Psoas muscle (tissue), 8 donors: ENCODE measurements at places on chromosomes 16 and 17. TPM values are rescaled to one million over a fixed set of nuclear protein-coding genes. Genes with fewer than 3 reads are reported as not detected.

- no peaks in the 10 kb centered on the region for H3K36me3 ChIP-seq
- H3K4me1 ChIP-seq = peaks cover 4% of the 10 kb centered on the region
- no peak overlapping the region for H3K27ac ChIP-seq
- no peaks in the 10 kb centered on the region for H3K27me3 ChIP-seq
Measured at GRCh38 chr17:27545562-27546229, 85.3 kb upstream of the LGALS9 start.

- H3K27me3 ChIP-seq = no peaks in the 10 kb centered on the region
- peaks cover 16% of the 10 kb centered on the region for H3K4me1 ChIP-seq
- H3K36me3 ChIP-seq = peaks cover 4% of the 10 kb centered on the region
- H3K27ac ChIP-seq = peak overlapping the region; percentile 80
- no peak for DNase-seq
Measured at GRCh38 chr17:35568561-35568960, 7.9 kb upstream of the SLFN14 start.

- no peak overlapping the region for H3K27ac ChIP-seq
- no peaks in the 10 kb centered on the region for H3K27me3 ChIP-seq
- no peaks in the 10 kb centered on the region for H3K36me3 ChIP-seq
Measured at GRCh38 chr16:50712560-50712898, 19.1 kb downstream of the NOD2 start.

Gene KRT9
- polyA plus RNA-seq = 0.01 TPM

DNA sequence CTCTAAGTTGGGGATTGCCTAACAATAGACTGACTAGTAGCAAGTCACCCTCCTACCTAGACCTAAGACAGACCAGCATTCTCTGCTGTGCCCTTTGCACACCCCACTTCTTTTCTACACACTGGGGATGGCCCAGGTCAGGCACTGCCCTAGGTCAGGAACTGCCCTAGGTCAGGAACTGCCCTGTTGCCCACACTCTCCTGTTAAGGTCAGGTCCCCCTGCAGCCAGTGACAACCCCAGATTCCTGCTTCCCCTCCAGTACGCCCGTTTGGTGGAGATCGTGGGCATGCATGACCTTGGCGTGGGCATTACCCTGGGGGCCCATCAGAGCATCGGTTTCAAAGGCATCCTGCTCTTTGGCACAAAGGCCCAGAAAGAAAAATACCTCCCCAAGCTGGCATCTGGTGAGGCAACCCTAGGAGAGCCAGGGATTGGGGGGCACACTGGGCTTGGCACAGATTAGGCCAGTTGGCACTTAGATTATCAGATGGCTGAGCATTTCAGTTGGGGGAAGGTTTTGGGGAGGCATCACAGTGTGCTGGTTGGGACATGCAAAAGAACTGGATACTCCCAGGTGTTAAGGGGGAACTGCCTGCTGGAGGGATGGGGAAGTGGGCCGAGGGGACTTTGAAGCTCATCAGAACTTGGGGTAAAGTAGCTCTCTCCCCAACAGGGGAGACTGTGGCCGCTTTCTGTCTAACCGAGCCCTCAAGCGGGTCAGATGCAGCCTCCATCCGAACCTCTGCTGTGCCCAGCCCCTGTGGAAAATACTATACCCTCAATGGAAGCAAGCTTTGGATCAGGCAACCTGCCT, 1.7 kb downstream of the ACADVL start:
- peak overlapping the region; percentile 98 for H3K4me3 ChIP-seq
- peak overlapping the region; percentile 99 for H3K27ac ChIP-seq
- H3K4me1 ChIP-seq = peaks cover 34% of the 10 kb centered on the region

Gene C16orf46
- polyA plus RNA-seq = 0.85 TPM

Gene ABI3
- 2.1 TPM for polyA plus RNA-seq

Gene ASIC2
- polyA plus RNA-seq = not detected

GRCh38 chr17:65455972-65456343, 105.5 kb downstream of the AXIN2 start:
- peak; percentile 64 for DNase-seq
- H3K4me1 ChIP-seq = peaks cover 28% of the 10 kb centered on the region

DNA sequence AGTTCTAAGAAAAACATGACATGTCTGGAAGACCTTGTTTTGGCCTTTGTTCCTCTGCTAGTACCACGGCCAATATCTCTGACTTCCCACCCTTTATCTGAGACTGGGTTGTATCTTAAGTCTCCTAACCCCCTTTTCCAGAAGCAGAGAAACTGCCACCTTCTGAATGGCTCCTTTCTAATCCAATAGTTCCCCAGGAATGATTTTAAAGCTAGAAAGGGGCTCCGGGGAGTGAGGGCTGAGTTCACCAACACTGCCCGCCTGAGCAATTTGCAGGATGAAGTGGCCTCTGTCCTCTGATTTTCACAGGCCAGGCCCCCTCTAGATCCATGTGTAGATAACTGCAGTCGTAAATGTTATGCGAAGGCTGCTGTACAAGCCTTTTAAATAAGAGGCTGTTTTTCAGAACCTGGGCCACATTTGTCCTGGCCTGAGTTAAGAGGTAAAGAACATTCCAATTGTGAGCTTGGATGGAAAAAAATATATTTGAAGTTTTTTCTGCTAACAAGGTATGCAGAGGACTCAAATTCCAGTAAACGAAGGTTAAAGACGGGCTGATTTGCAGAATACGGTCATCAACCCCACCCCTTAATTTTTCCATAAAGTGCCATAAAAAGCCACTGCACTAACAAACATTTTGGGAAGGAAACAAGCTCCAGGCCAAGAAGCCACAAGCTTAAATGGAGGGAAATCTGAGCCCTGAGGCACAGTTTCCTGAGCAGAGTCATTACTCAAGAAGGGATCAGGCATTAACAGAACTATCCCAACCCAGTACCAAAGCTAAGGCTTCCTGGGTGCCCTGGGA, 117.0 kb upstream of the MAF start:
- H3K4me1 ChIP-seq = no peaks in the 10 kb centered on the region
- H3K27me3 ChIP-seq = no peaks in the 10 kb centered on the region
- no peak overlapping the region for H3K4me3 ChIP-seq
- no peak overlapping the region for H3K27ac ChIP-seq
- H3K36me3 ChIP-seq = no peaks in the 10 kb centered on the region

Gene COPZ2
- polyA plus RNA-seq = 16.8 TPM

Gene SOCS3
- 7.5 TPM for polyA plus RNA-seq

Gene MYH13
- polyA plus RNA-seq = 0.01 TPM

Gene CFAP97D1
- not detected for polyA plus RNA-seq

DNA sequence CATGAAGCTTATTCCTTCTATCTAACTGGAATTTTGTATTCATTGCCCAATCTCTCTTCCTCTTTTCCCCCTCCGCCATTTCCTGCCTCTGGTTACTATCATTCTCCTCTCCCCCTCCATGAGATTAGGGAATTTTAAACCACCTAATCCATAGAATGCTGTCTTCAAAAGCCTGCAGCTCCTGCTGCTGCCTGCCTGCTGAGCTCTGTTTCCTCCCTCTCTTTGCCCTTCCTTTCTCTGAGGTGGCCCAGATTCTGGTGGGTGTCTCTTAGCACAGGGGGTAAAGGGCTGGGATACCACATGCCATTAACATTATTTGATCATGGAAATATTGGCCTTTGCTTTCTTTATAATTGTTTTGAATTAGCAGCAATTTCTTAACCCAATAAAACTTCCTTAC, 241.6 kb downstream of the CNTNAP4 start:
- H3K4me3 ChIP-seq = no peak overlapping the region
- no peak for DNase-seq
- no peaks in the 10 kb centered on the region for H3K36me3 ChIP-seq
- no peaks in the 10 kb centered on the region for H3K4me1 ChIP-seq
- no peaks in the 10 kb centered on the region for H3K27me3 ChIP-seq

Gene METTL26
- polyA plus RNA-seq = 90.8 TPM

Gene PLXDC1
- polyA plus RNA-seq = 2.7 TPM

Gene OTOA
- polyA plus RNA-seq = 0.06 TPM

GRCh38 chr16:78405833-78406232, 306.4 kb downstream of the WWOX start:
- H3K4me1 ChIP-seq = no peaks in the 10 kb centered on the region
- no peak overlapping the region for H3K27ac ChIP-seq
- H3K27me3 ChIP-seq = no peaks in the 10 kb centered on the region
- H3K36me3 ChIP-seq = no peaks in the 10 kb centered on the region
- H3K4me3 ChIP-seq = no peak overlapping the region
- DNase-seq = no peak

- peaks cover 59% of the 10 kb centered on the region for H3K4me1 ChIP-seq
- no peak overlapping the region for H3K4me3 ChIP-seq
- DNase-seq = no peak
- H3K27me3 ChIP-seq = no peaks in the 10 kb centered on the region
- peaks cover 45% of the 10 kb centered on the region for H3K36me3 ChIP-seq
Measured at GRCh38 chr16:10931134-10931533, 11.1 kb downstream of the DEXI start.

GRCh38 chr17:61593426-61593825, 2.4 kb upstream of the NACA2 start:
- H3K4me1 ChIP-seq = no peaks in the 10 kb centered on the region
- H3K4me3 ChIP-seq = no peak overlapping the region
- no peak for DNase-seq

- no peak overlapping the region for H3K27ac ChIP-seq
- H3K4me3 ChIP-seq = peak overlapping the region; percentile 68
- H3K36me3 ChIP-seq = peaks cover 9% of the 10 kb centered on the region
- H3K27me3 ChIP-seq = no peaks in the 10 kb centered on the region
- peaks cover 2% of the 10 kb centered on the region for H3K4me1 ChIP-seq
Measured at GRCh38 chr16:67149276-67150046, 1.3 kb downstream of the B3GNT9 start.

- H3K27me3 ChIP-seq = peaks cover 19% of the 10 kb centered on the region
- H3K36me3 ChIP-seq = no peaks in the 10 kb centered on the region
- H3K27ac ChIP-seq = no peak overlapping the region
- no peak for DNase-seq
- H3K4me3 ChIP-seq = no peak overlapping the region
Measured at GRCh38 chr17:74011966-74012365, 191.5 kb upstream of the RPL38 start.

Gene CRYBA1
- not detected for polyA plus RNA-seq

Gene MAP3K14
- polyA plus RNA-seq = 28.1 TPM

Gene CCL14
- polyA plus RNA-seq = 42.2 TPM

- no peaks in the 10 kb centered on the region for H3K4me1 ChIP-seq
- no peaks in the 10 kb centered on the region for H3K27me3 ChIP-seq
- no peaks in the 10 kb centered on the region for H3K36me3 ChIP-seq
- DNase-seq = no peak
- H3K27ac ChIP-seq = no peak overlapping the region
Measured at GRCh38 chr17:19592316-19592715, 56.2 kb upstream of the ALDH3A2 start.

- no peaks in the 10 kb centered on the region for H3K4me1 ChIP-seq
- no peak for DNase-seq
- H3K27me3 ChIP-seq = no peaks in the 10 kb centered on the region
- H3K36me3 ChIP-seq = no peaks in the 10 kb centered on the region
- no peak overlapping the region for H3K4me3 ChIP-seq
Measured at GRCh38 chr16:55179852-55180585, 144.0 kb upstream of the IRX6 start.

DNA sequence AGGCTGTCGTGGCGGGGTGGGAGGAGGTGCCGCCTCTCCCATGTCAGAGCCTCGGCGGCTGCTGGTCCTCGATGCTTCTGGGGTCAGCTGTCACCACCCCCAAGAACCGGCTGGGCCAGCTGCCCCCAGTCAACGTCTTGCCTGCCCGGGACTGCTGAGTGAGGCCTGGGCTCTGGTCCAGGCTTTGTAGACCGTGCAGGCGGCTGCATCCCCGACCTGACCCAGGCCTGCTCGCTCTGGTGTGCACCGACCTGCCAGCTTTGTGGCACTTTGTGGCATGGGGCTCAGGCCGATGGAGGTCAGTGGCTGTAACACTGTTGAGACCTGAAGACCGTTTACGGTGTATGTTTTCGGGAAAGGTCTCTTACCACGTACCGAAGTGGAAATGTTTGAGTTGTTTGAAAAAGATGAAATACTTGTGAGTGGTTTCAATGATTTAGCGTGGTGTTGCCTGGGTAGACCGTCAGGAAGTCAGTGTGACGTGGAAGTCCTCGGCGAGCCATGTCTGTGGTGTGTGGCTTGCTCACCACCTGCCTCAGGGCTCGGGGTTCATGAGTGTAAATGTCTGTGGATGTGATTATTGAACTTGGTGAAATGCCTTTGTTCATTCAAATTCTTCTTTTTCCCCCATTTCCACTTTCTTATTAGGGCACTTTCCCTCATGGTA, 53.2 kb upstream of the ZNF750 start:
- H3K27me3 ChIP-seq = no peaks in the 10 kb centered on the region
- H3K27ac ChIP-seq = no peak overlapping the region
- H3K36me3 ChIP-seq = no peaks in the 10 kb centered on the region

Gene SEC14L5
- polyA plus RNA-seq = 0.27 TPM

Gene TBX2
- polyA plus RNA-seq = 5.1 TPM

Gene OTOP3
- not detected for polyA plus RNA-seq

GRCh38 chr16:89143911-89144675, 27.5 kb upstream of the CDH15 start:
- H3K4me3 ChIP-seq = no peak overlapping the region
- no peaks in the 10 kb centered on the region for H3K4me1 ChIP-seq
- peaks cover 75% of the 10 kb centered on the region for H3K36me3 ChIP-seq

Gene EVPLL
- polyA plus RNA-seq = not detected

- H3K36me3 ChIP-seq = no peaks in the 10 kb centered on the region
- H3K27ac ChIP-seq = no peak overlapping the region
- H3K4me1 ChIP-seq = peaks cover 29% of the 10 kb centered on the region
- DNase-seq = no peak
- no peaks in the 10 kb centered on the region for H3K27me3 ChIP-seq
Measured at GRCh38 chr17:79834565-79835469, 4.4 kb downstream of the CBX4 start.

DNA sequence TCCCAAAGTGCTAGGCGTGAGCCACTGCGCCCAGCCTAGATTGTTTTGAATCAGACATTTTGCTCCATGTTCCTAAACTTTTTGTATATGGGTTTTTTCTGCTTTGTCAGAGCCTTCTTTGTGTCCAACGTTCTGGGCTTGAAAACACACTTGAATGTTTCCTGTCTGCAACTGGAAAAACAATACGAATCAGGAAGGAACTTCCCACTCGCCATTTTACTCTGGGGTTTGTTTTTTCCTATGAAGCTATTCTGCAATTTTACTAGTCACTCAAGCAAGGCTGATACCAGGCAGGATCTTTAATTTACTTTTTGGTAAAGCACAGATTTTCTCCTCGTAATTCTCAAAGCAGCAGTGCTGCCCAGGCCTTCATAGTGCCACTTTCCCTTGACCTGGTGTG, 31.6 kb downstream of the ARHGAP17 start:
- H3K27me3 ChIP-seq = no peaks in the 10 kb centered on the region
- H3K27ac ChIP-seq = peak overlapping the region; percentile 87
- DNase-seq = no peak
- H3K36me3 ChIP-seq = no peaks in the 10 kb centered on the region
- H3K4me3 ChIP-seq = no peak overlapping the region

DNA sequence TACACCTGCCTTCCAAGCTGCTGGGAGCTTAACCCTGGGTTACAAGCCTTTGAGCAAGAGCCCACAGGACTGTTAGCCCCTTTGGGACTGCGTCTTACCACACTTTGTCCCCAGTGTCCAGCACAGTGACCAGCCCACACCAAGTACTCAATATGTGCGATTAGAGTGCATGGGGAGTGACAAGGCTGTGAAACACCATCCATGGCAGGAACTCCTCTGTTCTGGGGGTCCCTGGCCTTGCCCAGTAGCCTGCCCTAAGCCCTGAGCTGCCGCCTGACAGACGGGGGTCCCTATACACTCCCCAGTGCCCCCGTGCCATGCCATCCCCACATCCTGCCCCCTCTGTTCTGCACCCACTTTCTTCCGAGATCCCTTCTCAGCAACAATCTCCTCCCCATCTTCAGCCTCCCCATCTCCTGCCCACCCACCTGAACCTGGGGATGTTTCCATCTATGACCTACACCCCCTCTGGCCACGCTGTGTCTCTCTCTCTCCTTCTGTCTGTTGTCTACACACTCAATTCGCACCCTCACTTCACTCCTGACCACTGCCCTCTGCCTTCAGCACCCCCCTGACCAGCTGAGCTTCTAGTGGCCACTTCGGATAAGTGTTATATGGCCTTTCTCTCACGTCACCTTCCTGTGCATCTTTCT, 112.9 kb upstream of the SMURF2 start:
- no peak overlapping the region for H3K27ac ChIP-seq
- no peaks in the 10 kb centered on the region for H3K36me3 ChIP-seq
- no peak overlapping the region for H3K4me3 ChIP-seq
